ENCODE measurements at places on chromosomes 7 and 10.

DNA sequence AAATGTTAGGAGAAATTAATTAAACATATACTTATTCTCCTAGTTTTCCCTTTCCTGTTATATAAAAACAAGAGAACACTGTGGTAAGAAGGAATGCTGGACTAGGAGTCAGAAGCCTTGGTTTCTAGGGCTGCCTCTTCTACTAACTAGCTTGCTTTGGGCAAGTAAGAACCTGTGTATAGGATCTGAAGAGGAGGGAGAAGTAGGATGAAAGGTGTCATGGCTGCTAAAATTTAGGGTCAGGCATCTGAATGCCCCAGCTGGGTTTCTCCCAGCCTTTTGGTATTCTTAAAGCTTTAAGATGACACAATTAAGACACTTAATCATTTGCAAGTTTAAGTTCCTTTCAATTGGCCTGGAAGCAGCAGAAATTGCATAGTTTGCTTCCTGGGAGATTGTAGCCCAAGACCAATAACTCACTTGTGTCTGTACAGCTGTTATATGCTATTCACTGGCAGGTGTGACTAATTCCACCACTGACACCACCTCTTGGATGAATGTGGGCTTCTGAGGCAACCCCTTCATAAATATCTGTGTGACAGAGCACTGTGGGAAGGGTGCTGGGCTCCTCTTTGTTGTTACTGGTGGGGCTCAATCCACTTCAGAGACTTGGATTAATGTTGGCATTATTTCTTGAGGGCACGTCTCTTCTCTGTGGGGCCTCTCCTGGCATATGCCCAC lies 137.2 kb downstream of the LRMDA start:
- DNase-seq: no peak

GRCh38 chr10:7933757-7934156 lies 115.5 kb downstream of the TAF3 start:
- DNase-seq: no peak

DNA sequence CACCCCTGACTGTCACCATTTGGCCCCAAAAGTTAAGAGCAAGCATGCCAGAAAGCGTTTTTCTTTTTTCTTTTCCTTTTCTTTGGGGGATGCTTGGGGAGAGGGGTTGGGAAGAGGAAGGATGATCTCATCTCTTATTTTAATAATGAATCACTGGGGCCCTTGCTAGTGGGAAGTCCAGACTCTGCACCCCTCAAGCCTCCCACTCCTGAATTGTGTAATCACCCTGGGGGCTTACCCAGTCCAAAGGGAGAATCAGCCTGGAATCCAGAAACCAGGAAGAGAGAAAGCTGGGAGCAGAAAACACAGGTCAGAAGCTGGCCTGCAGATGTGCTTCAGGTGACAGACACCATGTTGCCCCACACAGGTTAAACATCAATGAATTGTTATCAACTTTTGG lies 14.7 kb upstream of the HABP2 start:
- peak; percentile 69 for DNase-seq

DNA sequence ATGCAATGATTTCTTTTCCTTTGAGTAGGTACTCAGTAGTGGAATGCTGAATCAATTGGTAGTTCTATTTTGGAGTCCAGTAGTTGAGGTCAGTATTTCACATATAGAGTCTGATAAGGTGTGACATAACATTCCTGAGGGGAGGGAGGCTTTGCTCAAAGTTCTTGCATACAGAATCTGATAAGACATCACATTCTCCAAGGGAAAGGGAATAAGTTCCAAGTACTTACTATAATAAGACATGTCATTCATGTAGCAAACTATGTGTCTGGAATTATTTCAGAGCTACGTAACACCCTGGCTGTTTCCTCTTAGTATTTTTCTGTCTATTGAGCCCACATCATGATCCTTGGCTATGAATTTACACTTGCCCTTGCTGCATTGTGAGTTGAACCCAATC lies 74.3 kb upstream of the POM121L12 start:
- no peak for DNase-seq
